ENCODE measurements at places on chromosomes 11 and 22. TPM values are rescaled to one million over a fixed set of nuclear protein-coding genes. Genes with fewer than 3 reads are reported as not detected.

DNA sequence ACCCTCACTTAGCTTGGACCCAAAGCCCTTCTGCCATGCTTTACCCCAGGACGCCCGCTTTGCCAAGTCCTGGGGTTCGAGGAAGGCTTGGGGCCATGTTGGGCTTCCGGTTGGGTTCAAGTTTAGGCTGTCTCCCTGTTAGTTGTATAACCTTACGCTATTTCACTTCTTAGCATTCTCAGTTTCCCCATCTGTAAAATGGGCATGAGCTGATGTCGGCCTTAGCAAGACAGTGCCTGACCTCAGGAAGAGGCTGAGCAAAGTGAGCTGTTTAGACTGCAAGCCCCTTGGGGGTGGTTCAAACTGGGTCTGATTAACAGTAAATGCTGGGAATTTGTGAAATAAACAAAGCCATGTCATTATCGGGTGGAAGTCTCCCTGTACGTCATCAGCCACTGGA, 3.2 kb upstream of the FGF4 start:
- no peak overlapping the region for H3K4me3 ChIP-seq
- H3K27me3 ChIP-seq: peaks cover 6% of the 10 kb centered on the region
- DNase-seq: no peak
- H3K36me3 ChIP-seq: no peaks in the 10 kb centered on the region

- no peak overlapping the region for H3K4me3 ChIP-seq
- no peaks in the 10 kb centered on the region for H3K27me3 ChIP-seq
- no peaks in the 10 kb centered on the region for H3K4me1 ChIP-seq
- no peaks in the 10 kb centered on the region for H3K36me3 ChIP-seq
- DNase-seq: no peak
These were observed 45.2 kb upstream of the LIPT2 start for GRCh38 chr11:74538680-74539079.

- H3K27me3 ChIP-seq: no peaks in the 10 kb centered on the region
- peaks cover 26% of the 10 kb centered on the region for H3K4me1 ChIP-seq
- no peak overlapping the region for H3K4me3 ChIP-seq
- no peaks in the 10 kb centered on the region for H3K36me3 ChIP-seq
- peak overlapping the region; percentile 80 for H3K27ac ChIP-seq
These were observed 5.7 kb upstream of the ACAT1 start for GRCh38 chr11:108115500-108116140.

OR9G4 gene
- not detected for total RNA-seq

MS4A15 gene
- not detected for total RNA-seq
